ENCODE measurements at places on chromosomes 16 and 17.

DNA sequence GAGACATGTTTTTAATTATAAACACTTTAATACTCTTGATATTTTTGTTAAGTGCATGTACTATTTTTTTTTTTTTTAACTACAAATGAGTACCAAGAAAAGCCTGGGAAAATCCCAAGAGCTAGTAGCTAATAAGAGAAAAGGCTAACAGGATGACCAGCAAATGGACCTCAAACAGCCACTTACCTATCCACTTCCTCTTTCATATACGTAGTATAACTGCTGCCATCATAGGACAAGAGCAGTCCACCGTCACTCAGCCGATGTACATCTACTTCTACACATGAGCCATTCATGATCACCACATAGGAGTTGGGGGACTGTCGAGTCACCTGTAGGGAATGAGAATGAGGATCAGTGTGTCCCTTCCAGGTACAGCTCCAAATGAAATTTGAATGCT lies 128.0 kb upstream of the C17orf78 start:
- DNase-seq, result no peak

- DNase-seq, result no peak
These were observed 4.9 kb upstream of the PGAP6 start for GRCh38 chr16:386641-387156.

- no peak for DNase-seq
These were observed 406.5 kb downstream of the SHISA9 start for GRCh38 chr16:13307851-13308250.

GRCh38 chr16:47507701-47508100 lies 46.6 kb downstream of the PHKB start:
- no peak for DNase-seq

DNA sequence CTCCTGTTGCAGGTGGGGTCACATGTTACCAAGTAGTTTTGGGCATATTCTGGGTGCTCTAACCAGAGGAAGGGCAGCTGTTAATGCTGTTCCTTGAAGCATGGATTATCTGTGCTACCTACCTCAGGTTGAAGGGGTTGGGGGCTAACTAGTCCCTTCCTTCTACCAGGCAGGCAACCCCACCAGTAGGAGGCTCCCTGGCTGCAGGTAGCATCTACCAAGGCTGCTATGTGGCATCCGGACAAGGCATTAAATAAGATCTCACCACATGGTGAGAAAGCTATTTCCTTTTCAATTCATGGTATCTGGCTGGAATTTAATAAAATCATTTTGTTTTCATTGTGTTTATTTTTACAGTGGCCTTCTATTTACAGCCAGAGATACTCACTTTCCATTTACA lies 62.5 kb downstream of the CACNG3 start:
- no peak for DNase-seq

DNA sequence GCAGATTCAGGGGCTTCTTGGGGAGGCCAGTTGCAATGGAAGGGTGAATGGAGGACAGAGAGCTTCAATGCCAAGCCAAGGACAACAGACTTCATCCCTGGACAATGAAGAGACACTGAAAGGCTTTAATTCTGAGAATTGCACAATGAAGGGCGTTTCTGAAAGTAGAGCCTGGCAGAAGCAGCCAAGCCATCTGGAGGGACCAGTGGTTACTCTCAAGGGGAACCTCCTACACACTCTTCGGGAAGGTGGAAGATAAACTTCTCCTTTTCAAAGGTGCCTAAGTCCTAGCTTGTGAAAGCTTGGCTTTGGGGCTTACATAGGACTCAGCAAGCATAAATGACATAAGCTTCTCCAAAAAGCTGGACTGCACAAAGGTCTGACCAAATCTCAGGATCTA lies 6.2 kb upstream of the CES1 start:
- no peak for DNase-seq

- DNase-seq, result no peak
These were observed 9.2 kb downstream of the BFAR start for GRCh38 chr16:14641926-14642325.

DNA sequence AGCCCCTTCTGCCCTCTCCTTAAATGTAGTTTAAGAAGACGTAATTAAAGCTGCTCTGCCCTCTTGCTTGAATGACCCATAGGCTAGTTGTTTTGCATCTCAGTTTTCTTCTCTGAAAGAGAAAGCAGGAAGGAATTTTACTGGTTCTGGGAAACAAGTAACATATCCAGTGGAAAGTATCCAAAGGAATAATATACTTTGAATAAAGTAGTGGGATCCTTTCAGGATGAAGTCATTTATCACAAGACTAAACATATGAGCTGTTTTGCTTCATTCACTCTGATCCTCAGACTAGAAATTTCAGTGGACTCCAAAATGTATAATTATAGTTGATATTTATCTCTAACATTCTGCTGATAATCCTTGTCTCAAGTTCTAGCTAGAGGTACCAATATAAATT lies 1297.6 kb upstream of the GOT2 start:
- no peak for DNase-seq

DNA sequence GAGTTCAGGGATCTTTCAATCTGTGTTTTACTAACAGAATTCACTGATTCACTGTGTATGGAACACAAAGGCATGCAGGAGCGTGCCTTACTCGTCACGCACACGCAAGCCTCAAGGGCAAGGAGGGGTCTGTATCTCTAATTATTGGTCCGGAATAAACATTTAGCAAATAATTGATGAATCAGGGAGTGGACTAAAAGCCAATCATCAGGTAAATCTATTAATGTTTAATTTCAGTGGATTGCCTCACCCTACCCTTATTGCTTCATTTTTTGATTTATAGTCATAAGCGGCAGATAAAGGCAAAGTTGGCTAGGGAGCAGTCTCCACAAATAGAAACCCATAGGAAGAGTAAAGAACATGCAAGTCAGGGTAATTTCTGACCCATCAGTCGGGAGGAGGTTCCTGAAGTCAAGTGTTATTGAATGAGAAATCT lies 7.4 kb upstream of the HSD17B2 start:
- DNase-seq, result no peak

DNA sequence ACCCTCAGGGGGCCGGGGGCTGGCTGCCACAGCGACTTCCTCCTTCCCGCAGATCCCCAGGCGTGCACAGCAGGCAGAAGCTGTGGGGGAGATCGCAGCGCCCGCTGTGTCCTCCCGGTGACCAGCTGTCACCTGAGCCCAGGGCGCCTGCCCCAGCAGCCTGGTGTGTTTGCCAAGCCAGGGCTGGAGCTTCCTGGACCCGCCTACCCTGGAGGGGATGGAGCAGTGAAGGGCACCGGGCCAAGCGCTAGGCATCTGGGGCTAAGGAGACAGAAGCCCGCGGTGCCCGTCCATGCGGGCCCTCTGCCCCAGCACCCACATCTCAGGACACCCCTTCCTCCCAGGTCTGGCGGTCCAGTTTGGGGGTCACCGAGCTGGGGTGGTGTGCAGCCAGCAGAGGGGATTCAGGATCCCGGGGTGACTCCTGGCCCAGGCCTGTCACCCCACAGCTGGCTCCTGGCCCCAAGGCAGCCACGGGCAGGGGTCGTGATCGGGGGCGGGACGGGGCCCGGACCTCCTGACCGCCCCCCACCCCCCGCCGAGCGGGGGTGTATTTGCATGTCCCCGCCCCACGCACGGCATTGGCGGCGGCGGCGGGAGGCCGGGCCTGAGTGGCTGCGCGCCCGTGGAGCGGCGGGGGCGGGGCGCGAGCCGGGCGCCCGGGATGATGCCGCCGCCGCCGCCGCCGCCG lies at the start of gene RAB26:
RAB26 (plus strand) TSS at position 645 of the 691 bp plus-strand sequence. CDS start 159 bp downstream, outside the sequence.
- no peak for DNase-seq

- no peak for DNase-seq
These were observed 10.9 kb upstream of the GGA2 start for GRCh38 chr16:23521037-23521743.

GRCh38 chr17:58358408-58359172 lies 6.6 kb upstream of the SUPT4H1 start:
- DNase-seq, result no peak

GRCh38 chr16:78706637-78707036 lies 607.2 kb downstream of the WWOX start:
- no peak for DNase-seq

DNA sequence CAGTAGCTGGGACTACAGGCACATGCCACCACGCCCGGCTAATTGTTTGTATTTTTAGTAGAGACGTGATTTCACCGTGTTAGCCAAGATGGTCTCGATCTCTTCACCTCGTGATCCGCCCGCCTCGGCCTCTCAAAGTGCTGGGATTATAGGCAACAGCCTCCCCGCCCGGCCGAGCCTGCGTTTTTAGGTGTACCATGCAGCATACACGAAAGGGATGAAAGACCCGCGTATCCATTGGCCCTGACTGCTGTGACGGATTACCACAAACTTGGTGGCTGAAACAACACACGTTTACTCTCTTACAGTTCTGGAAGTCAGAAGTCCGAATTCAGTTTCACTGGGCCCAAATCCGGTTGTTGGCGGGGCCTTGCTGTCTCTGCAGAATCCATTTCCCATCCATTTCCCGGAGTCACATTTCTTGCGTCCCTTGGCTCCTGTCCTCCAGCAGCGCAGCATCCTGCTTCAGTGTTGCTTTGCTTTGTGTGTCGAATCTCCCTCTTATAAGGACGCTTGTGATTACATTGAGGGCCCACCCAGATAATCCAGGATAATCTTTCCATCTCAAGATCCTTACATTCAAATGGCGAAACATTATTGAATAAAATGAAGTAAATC lies 8.3 kb upstream of the GUCY2D start:
- no peak for DNase-seq

DNA sequence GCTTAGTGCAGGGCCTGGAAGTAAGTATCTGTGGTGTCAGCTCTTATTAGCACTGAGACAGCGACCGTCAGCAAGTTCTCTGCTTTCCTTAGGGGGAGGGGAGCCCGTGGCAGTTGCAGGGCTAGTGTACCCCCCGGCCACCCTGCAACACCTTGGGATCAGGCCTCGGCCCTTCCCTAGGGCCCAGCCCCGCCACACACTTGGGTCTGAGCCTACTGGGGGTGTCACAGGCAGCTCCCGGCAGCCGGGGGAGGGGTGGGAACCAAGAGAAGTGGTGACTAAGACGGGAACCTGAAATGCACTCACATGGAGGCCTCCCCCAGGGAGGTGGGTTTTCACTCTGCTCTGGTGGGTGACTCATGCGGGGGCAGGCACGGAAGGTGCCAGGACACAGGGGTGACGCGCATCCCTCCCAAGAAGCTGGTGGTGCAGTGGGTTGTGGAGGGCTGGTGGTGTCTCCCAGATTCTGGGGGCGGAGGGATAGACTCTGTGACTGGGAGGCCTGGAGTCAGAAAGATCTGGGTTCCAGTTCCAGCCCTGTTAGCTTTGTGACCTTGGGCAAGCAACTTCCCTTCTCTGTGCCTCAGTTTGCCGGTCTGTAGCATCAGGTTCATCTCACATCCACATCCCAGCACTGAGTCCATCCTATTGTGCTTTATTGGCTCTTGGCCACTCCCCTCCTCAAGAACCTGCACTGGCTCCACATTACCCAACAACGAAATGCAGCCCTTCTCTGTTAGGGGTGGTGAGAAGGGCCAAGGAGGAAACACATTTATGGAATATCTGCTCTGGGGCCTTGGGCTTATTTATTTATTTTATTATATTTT lies 44.5 kb downstream of the LAT start:
- DNase-seq, result peak; percentile 57

- no peak for DNase-seq
These were observed 134.6 kb downstream of the GAS7 start for GRCh38 chr17:10063730-10064241.

GRCh38 chr17:64354396-64354795 lies 36.3 kb downstream of the PECAM1 start:
- no peak for DNase-seq

GRCh38 chr16:80989801-80990200 lies 16.9 kb downstream of the CMC2 start:
- no peak for DNase-seq

DNA sequence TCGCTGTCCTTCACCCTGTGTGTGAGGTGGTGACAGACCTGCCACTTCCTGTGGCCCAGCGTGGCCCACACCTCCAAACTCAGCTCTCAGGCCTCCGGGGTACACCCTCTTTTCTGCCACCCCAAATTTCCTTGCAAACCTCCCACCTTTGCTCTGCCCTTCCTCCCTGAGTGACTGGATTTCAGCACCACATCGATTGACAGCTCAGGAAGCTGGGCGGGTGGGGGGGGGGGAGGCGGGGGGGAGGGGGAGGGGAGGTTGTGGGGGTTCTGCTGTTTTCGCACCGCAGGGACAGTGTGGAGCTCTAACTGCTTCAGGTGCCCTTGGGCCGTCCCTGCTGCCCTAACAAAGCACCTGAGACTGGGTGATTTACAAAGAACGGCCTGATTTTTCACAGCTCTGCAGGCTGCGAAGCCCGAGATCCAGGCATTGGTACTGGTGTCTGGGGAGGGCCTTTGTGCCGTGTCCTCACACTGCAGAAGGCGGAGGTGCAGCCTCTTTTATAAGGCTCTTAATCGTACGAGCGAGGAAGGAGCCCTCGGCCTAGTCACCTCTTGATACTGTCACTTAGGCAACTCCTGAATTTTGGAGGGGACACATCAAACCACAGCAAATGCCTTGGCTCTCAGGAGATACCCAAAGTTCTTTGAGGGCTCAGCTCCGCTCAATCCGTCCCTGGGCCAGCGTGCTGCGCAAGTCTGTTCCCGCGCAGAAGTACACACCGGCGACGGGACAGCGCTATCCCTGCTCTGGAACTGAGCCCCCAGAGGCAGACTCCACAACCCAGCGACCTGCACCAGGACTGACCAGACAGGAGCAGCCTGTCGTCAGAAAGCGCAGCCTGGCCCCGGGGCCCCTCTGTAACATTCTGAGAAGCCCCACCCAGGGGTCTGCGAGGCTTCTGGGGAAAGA lies 3.6 kb downstream of the NDUFAF8 start:
- DNase-seq, result no peak

- no peak for DNase-seq
These were observed 4.0 kb upstream of the MMP25 start for GRCh38 chr16:3042376-3042775.

- no peak for DNase-seq
These were observed 2.7 kb downstream of the N4BP1 start for GRCh38 chr16:48607056-48607825.

DNA sequence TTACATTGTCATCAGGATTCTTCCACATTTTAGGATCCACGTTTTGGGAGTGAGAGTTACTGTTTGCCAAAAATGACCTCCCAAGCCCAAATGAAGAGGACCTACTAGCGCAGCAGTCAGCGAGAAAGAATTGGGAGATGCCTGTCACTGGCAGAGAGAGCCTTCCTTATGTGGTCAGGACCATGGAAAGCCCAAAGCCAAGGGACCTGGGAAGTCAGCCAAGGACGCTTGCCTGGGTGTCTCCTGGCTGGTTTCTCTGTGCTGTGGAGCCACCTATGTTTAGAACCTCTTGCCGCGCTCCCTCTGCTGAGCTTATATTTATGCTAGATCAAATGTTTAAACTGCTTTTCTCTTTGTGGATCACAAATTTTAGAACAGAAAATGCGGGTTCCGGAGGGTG lies 24.9 kb upstream of the RHBDL3 start:
- no peak for DNase-seq

GRCh38 chr17:63162406-63163157 lies 196.5 kb downstream of the TANC2 start:
- DNase-seq, result no peak

DNA sequence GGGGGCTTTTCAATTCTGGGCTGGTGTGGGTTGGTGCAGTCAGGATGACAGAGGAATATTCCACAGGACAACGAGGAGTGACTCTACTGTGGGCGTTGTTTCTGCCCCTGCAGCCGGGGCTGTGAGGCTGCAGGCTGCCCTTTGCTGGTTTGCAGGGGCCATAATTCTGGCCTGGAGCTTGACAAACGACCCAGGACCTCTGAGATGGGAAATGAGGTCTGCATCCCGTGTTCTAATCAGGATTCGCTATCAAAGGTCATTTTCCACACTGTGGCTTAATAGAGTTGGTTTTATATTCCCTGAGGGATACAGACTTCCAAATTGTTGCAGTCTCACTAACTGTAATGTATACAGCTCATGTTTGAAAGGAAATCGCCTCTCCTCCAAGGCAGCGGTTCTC lies 180.9 kb downstream of the RPTOR start:
- no peak for DNase-seq
